Central memory CD4-positive, alpha-beta T cell (primary cell): ENCODE measurements at places on chromosomes 5 and 9.

GRCh38 chr5:87411973-87412629, 629 bp downstream of the CCNH start:
- no peak for DNase-seq

DNA sequence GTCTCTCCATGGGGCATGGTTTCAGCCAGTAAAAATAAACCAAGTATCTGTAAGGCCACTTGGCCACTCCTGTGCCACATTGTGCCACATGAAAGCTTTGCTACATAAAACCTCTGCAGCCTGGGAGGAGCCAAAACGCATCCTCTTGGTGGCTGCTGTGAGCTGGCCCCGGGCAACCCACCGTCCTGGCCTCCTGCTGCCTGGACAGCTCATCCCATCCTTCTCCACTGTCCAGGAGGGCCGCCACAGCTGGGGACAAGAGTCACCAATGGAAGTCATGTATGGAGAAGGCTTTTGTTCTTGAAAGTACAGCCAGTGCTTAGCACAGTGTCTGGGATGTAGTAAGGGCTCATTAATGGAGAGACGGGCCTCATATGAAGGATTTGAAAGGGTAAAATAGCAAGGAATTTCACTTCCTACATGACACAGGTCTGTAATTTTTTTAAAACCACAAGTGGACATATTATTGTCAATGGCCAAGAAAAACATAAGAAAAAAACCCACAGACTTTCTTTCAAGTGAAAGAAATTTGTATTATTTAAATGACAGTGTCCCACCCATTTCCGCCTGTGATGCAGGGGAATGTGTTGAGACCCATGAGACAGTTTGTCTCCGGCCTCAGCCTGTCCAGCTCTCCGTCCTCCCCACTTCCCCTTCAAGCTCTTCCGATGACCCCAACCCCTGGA, 6.6 kb downstream of the PTGES start:
- no peak for DNase-seq

DNA sequence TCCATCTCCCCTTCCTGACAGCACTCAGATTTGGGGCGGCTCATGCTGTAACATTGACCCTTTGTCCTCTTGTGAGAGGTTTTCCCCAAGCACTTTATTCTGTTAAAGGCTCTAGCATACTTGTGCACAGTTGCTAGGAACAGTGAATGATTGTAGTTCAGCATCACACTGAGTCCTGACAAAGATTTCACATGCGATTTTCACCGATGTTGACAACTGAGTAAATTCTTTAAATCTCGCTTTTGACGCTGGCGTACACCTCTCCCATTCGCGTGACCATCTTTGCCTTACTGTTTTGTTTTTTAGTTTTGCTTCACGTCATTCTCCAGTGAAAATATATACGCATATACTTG, 780 bp downstream of the CDC37L1 start:
- DNase-seq: no peak

DNA sequence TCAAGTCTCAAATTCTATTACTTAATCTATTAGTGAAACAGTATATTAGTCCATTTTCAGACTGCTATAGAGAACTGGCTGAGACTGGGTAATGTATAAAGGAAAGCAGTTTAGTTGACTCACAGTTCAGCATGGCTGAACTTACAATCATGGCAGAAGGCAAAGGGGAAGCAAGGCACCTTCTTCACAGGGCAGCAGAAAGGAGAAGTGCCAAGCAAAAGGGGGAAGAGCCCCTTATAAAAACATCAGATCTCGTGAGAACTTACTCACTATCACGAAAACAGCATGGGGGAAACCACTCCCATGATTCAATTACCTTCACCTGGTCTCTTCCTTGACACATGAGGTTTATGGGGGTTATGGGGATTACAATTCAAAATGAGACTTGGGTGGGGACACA, 67.9 kb upstream of the CHSY3 start:
- DNase-seq: no peak

DNA sequence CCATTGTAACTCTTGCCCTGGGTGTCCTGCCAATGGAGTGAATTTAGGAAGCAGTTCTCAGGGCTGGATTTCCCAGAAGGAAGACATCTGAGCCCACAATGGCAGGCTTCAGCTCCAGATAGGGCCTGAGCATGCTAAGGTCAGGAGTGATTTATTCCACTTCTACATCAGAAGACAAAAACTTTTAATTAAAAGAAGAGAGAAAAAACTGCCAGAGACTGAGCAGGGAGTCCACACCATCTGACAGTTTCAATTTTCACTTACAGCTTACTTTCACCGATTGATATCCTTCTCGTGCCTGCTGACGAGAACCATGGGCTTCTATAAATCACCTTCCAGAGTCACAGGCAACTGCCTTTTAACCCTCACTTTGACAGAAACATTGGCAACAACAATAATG, 228.3 kb upstream of the BRINP1 start:
- no peak for DNase-seq

DNA sequence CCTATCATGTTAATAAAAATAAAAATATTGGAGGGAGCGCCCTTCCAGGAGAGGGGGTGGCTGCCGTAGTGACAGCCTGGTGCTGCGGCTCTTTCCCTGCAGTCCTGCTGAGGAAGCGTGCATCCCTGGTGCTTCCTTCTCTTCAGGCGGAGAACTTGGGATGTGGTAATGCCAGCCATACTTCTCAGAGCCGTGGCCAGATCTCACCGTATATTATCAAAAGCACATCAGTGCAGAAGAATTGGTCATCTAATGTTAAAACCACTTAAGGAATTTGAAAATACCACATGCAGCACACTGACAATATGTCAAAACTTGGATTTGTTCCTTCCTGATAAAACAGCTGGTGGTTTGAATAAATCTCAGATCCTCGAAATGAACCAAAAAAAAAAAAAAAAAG, 17.7 kb downstream of the C9orf40 start:
- DNase-seq: no peak

DNA sequence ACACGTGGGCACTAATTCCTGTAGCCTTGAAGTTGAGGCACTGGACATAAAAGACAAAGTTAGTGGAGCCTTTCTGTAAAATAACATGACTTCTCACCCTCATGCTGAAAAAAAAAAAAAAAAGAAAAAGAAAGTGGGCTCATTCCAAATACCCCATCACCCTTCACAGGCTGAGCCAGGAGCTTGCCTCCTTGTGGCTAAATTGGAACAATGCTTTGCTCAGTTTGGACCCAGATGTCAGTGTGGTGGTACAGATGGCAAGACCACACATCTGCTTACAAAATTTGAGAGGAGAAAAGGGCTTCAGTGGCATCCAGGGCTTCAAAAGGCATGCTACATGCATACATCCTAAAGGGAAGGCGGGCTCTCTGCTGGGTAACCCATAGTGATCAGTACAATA, 342.8 kb downstream of the EBF1 start:
- no peak for DNase-seq

GRCh38 chr5:90483206-90483605, 8.5 kb downstream of the POLR3G start:
- no peak for DNase-seq

DNA sequence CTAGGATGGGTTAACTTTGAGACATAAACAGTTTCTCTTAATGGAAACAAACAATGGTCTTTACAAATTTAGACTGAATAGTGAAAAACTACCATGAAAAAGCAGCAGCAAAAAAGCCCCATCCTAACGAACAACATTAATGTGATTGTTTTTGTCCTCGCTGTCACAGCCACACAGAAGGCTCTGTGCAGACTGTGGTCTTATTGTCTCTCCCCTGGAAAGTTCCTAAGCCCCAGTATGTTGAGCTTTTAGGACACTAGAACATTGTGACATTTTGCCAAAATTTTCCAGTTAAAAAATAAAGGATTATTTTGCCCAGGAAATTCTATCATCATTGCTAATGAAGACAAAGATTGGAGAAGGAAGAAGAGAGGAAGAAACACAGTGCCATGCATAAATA, 12.6 kb upstream of the SOWAHA start:
- no peak for DNase-seq

- DNase-seq: peak; percentile 81
Measured at GRCh38 chr5:75059912-75060545, 7.7 kb upstream of the GCNT4 start.

DNA sequence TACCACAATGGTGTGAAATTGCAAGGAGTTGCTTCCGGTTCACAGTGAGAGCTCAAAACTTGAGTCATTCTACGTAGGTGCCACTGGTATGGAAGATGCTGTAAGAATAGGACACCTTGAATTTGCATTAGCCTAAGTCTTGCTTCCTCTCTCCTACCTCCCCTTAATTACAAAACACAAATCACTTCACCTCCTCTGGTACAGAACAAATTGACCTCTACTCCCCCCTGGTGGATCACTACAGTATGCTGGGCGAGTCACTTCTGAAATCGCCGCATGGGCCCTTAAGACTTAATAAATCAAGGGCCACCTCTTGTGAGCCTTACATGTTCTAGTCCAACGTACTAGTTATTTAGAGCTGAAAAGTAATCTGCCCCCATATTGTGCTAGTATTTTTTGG, 145.3 kb upstream of the SMARCA2 start:
- peak; percentile 5 for DNase-seq

GRCh38 chr5:135355169-135355568, 43.9 kb downstream of the MACROH2A1 start:
- no peak for DNase-seq

DNA sequence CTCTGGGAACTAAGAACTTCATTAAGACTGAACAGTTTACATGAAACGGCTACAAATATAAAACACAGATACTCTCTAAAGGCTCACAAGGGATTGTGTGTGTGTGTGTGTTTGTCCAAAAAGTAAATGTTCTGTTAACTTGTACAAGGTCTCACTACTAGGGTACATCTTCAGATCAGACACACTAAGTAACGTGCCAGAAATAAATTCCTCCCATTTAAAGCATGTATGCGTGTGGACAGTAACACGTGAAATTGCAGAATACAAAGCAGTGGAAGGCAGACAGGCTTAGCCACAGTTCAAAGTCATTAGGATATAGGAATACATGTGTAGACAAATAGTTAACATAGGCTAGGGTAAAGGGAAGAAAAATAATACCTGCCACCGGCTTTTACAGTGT, 1.8 kb downstream of the BNC2 start:
- no peak for DNase-seq

- DNase-seq: no peak
Measured at GRCh38 chr5:55421074-55421529, 113.3 kb downstream of the MTREX start.

DNA sequence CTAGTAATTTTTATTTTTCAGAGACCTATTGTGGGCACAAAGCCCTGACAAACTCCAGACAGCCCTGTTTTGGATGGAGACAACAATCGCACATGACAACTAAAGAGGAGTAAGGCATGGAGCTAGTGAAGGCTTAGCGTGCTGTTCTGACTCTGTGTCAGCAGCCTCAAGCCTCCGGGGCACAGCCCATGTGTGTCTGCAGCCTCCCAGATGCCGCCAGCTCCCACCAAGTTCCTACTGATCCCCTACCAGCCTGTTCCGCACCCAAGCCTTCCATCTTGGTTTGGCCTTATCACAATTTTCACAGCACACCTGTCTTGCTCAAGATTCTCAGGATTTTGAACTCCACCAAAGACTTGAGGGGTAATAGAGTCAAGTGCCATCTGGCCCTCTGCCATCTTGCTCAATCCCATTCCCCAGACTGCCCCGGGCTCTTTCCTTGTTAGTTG, 70.3 kb upstream of the SH3PXD2B start:
- no peak for DNase-seq

- DNase-seq: no peak
Measured at GRCh38 chr9:94480205-94480604, 74.7 kb upstream of the PCAT7 start.

- no peak for DNase-seq
Measured at GRCh38 chr9:127706836-127707241, at the start of gene CFAP157. Gene CFAP157 (plus strand): TSS chr9:127706988. CDS start chr9:127707032, 44 bp downstream.

GRCh38 chr5:68110264-68110663, 105.3 kb upstream of the PIK3R1 start:
- DNase-seq: no peak

- no peak for DNase-seq
Measured at GRCh38 chr5:173920866-173921555, 32.9 kb downstream of the CPEB4 start.

- no peak for DNase-seq
Measured at GRCh38 chr5:98053170-98053569, 720.3 kb upstream of the RGMB start.

GRCh38 chr5:1472964-1473628, 27.9 kb upstream of the SLC6A3 start:
- DNase-seq: no peak

DNA sequence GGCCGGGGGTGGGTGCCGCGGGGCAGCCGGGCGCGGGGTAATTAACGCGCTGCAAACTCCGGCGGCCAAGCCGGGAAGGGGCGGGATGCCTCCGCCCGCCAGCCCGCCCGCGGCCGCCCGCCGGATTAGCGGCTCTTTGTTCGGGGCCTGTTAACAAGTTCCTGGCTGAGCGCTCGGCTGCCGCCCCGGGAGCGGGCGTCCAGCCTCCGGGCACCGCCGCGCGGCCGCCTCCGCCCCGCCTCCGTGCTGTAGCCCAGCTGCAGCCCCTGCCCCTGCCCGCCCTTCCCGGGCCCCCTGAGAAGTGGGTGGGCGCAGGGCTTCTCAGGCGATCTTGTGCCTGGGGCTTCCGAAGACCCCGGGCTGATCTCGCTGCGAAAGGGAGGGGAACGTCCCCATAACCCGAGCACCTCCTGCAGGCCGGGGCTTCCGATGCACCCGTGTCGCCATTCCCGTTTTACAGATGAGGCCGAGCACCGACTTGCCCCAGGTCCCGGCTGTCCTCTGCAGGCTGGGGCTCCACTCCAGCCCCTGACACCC, 7.5 kb downstream of the UNC5A start:
- DNase-seq: no peak

DNA sequence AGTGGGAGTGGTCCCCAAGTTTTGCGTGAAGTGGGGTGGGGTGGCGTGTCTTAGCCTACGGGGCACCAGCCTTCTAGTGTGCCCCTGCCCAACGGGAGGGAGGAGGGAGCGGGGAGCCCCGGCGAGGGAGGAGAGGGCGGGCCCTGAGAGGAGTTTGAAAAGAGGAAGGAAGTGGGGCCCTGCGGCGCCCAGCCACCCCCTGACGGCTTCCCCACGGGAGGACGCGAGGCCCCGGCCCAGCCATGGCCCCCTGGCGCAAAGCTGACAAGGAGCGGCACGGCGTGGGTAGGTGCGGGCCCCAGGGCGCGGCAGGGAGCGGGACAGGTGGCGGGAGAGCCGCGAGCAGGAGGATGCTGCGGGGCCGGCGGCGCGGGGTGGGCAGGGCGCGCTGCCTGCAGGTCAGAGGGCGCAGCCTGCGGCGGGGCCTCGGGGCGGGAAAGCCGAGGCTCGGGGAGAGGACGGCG, at the start of gene DOCK2:
Gene DOCK2 (plus strand): TSS at position 191 of the 464 bp plus-strand sequence. CDS start 52 bp downstream, at position 243.
- DNase-seq: peak; percentile 65

DNA sequence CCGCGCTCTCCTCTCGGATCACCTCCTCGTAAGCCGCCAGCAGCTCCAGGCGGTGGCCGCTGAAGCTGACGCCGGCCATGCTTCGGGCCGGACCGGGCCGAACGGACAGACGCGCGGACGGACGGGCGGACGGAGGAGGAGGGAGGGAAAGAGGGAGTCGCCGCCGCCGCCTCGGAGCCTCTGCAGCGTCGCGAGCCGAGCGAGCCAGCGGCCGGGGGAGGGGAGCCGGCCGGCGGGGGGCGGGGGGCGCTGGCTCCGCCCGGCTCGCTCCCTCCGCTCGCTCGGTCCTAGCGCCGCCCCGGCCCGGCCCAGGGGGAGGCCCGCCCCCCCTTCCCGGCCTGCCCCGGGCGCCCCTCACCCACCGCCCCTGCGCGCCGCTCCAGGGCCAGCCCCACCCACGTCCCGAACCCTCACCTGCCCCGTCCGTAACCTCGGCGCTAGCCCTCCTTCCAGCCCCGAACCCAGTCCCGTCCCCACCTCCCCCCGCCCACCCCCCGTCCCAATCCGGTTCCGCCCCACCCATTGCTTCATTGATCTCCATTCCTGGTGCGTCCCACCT, at the start of gene DBN1:
Gene DBN1 (minus strand): TSS at position 192 of the 559 bp plus-strand sequence. CDS start 113 bp downstream, at position 79.
- DNase-seq: no peak

- no peak for DNase-seq
Measured at GRCh38 chr9:91929331-91929730, 20.7 kb downstream of the ROR2 start.

- no peak for DNase-seq
Measured at GRCh38 chr9:126612813-126613641, 701 bp upstream of the LMX1B start.
